Lung (tissue), 17 donors: ENCODE measurements at places on chromosomes 7 and 10. TPM values are rescaled to one million over a fixed set of nuclear protein-coding genes. Genes with fewer than 3 reads are reported as not detected.

MYOZ1 gene
- total RNA-seq: 2.4 TPM

MPLKIP gene
- total RNA-seq: 27.1 TPM

BAIAP2L1 gene
- 29.2 TPM for total RNA-seq

FAM221A gene
- 18.3 TPM for total RNA-seq

DNA sequence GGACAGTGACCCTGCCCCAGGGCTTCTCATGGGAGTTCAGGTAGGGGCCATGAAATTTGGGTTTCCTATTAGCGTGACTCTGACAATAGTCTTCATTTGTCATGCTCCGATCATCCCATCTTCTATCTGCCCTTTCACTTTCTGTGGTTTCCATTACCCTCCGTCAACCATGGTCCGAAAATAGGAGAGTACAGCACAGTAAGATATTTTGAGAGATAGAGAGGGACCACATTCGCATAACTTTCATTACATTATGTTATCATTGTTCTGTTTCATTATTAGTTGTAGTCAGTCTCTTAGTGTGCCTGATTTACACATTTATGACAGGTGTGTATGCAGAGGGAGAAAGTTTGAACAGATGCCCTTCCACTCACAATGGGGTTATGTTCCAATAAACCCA lies 649.2 kb downstream of the SDK1 start:
- DNase-seq: no peak

GRCh38 chr7:50450590-50451032 lies 461 bp upstream of the FIGNL1 start:
- peak; percentile 20 for DNase-seq

DNA sequence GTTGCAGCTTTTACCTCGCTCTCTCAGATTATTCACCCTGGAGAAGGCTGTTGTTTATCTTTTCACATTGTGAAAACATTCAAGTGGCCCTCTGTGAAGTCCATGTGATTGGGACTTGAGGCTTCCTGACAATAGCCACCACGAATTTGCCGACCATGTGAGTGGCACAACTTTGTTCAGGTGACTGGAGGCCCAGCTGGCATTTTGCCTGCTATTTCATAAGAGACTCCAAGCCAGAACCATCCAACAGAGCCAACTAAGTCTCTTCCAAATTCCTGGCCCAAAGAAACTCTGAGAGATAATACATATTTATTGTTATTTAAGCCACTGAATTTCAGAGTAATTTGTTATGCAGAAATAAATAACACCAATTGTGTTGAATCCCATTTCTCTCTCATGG lies 38.2 kb upstream of the CCSER2 start:
- DNase-seq: no peak

DNA sequence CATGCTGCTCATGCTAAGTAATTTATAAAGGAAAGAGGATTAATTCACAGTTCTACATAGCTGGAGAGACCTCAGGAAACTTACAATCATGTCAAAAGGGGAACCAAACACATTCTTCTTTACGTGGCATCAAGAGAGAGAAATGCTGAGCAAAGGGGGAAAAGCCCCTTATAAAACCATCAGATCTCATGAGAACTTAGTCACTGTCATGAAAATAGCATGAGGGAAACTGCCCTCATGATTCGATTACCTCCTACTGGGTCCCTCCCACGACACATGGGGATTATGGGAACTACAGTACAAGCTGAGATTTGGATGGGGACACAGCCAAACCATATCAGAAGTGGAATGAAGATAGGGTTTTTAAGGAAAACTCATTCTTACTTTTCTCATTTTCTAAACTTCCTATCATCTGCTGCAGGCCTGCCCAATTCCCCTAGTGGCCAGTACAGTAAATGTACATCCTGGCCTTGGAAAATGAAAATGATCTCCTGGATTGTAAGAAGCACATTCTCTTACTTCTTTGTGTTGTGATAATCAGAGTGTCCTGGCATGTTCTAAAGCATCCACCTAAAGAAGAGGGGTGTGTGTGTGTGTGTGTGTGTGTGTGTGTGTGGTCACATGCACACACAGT lies 421.5 kb downstream of the LRMDA start:
- DNase-seq: no peak

GRCh38 chr7:30448461-30449189 lies 30.0 kb downstream of the NOD1 start:
- DNase-seq: peak; percentile 85

GRCh38 chr7:38842746-38843145 lies 66.2 kb downstream of the VPS41 start:
- DNase-seq: no peak
